ENCODE measurements at places on chromosomes 7 and 10.
A peak's percentile ranks its signal among the peaks of the same experiment; 100 is the strongest.

GRCh38 chr10:96168546-96168945 lies 38.4 kb downstream of the ZNF518A start:
- no peak for DNase-seq

DNA sequence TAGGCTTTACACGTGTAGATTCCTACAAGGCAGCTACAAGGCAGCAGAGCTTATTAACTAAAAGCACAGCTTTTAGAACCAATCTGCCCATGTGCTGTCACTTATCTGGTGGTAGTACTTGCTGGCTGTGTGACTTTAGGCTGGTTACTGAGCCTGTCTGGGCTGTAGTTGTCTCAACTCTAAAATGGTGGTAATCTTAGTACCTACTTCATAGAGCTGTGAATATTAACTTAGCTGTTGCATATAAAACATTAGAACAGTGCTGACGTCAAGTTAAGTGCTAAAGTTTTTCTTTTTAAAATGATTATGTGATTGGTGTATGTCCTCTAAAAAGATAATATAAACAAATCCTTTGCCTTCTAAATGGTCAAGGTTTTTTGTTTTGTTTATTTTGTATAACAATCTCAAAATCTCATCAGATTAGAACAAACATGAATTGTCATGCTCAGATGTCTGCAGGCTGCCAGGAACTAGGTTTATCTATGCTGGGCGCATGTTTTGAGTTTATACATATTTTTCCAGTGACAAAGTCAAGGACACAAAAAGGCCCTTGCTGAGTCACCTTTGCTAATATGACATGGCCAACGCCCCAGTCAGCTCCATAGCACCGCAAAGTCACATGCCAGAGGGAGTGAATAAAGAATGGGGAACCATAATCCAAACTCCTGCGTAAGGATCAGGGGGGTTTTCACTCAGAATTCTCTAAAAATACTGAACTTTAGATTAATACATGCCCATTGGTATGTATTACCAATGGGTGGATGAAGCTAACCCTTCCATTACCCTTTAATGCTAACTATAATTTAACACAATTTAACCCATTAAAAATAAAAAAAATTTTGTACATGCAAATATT lies 39.8 kb upstream of the ARL4A start:
- DNase-seq = peak; percentile 58

DNA sequence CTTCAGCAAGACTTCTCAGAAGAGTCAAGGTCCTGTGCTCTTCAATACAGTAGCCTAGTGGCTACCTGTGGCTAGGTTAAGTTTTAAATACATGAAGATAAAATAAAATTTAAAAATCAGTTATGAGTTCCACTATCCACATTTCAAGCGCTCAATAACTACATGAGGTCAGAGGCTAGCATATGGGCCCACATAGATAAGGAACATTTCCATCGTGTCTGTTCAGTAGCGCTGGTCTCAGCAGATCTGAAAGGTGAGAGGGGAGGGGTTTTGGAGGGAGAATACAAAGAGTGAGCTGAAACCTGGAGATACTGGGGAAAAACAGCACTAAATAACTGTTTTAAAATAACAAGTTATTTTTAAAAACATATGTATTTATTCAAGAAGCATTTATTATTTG lies 219.0 kb downstream of the TRIL start:
- no peak for DNase-seq

- no peak for DNase-seq
These were observed 94.9 kb downstream of the CCDC7 start for GRCh38 chr10:32540691-32541470.

- DNase-seq = no peak
These were observed 190.8 kb upstream of the TMEM196 start for GRCh38 chr7:19964246-19964645.

DNA sequence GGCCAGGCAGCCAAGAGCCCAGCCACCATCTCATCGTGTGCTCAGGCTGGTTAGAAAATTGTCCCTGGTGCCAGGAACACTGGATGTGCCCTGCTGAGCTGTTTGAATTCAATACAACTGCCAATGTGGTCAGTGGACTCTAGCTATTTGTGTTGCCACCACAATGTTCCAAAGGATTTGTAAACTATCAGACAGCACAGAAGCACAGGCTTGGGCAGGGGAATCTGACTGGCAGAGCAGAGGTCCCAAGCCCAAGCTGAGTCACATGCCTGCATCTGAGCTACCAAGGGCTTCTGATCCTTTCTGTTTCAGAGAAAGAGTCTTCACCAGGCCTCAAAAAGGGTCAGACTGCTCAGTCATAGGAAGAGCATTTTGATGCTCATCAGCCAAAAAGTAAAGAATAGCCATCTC lies 232.1 kb upstream of the SEMA3C start:
- DNase-seq = no peak

DNA sequence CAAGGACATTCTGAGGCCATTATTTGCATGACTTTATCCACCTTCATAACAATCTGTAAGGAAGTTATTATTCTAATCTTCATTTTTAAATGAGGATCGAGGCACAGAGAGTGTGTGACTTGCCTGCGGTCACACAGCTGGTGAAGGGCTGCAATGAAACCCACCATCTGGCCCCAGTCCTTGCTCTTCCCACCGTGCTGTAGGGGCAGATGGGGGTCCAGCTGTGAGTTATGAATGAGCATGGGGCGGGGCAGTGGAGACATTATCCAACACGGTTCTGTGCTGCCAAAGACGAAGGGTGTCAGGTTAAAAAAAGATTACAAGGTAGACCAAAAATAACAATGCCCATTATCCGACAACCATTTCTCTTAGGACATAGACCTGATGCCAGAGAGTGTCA lies 417.5 kb upstream of the MGMT start:
- DNase-seq = no peak

DNA sequence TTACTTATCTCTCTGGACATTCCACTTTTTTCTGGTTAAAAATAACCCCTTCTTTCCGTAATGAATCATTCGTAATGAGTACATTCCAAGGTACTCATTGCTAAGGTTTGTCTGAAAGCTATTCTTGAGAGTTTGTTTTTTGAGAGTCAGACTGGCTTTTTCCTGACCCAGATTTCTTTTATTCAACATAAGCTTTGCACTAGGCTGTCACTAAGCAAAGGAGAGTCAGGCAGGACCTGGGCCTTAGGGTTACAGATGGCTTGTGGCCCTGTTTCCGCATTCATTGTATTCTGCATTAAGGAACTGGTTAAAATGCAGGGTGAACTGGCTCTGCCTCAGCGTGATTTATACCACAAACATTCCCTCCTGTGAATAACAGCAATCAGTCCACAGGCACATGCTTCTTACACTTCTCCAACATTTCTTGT lies 84.1 kb downstream of the POM121L12 start:
- no peak for DNase-seq

DNA sequence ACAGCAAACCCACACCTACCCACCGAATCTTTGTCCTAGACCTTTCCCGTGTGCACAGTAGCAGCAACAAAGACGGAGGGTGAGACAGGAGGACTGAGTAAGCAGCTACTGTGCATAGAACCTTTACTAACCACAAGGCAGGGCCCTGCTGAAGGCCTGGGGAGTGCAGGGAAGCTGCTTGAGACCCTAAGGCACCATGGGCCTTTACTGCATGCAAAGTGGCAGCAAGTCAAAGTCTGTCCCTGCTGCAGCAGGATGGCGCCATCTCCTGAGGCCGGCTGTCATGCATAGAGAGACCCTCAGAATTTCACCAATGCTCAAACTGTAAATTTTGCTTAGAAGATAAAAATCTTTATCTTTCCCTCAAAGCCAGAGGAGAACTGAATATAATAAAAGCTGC lies 610.5 kb downstream of the ACTR3B start:
- DNase-seq = no peak

GRCh38 chr10:91596825-91597196 lies 36.1 kb downstream of the PPP1R3C start:
- DNase-seq = no peak

GRCh38 chr10:104113376-104113956 lies 8.5 kb upstream of the SFR1 start:
- no peak for DNase-seq

DNA sequence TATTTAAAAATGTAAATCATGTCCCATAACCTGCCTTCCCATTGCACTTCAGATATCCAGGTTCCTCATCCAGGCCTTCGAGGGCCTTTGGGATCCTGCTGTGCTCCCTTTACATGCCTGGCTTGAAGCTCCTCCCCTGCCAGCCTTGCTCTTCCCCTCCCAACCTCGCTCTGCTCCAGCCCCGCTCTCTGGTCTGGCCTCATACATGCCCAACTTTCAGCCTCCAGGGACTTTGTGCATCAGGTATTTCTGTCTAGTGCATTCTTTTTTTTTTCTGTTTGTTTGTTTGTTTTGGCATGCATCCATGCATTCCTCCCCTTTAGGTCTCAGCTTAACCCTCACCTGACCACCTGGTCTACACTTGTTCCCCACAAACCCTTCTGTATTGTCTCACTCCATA lies 160.3 kb downstream of the SNX10 start:
- no peak for DNase-seq

DNA sequence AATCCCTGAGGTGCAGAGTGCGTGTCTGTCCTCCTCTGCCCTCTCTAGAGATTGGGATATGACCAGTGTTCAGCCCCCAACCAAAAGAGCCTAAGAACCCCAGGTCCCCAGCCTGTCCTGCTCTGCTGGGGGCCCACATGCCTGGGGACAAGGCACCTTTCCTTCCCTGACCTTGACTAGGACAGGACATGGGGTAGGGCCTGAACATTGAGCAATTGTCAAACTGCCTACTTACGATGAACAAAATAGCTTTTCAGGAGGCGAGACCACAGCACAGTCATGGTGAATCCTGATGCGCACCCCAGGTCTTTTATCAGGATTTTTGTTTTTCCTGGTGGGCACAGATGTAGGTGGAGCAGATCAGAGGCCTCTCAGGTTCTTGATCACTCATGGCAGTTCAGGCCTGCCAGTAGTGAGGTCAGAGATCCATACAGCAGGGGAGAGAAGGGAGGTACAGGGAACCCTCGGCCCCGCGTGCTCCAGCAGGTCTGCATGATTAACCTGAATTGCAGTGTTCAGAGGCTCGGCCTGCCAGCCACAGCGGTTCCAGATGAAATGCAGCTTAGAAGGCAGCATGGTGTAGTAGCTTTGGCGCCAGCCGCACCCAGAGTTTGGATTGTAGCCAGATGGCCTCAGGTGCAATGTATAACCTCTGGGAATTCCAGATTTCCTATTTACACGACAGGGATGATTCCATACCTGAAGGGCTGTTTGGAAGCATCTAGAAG lies 191.3 kb downstream of the CUX1 start:
- DNase-seq = no peak

DNA sequence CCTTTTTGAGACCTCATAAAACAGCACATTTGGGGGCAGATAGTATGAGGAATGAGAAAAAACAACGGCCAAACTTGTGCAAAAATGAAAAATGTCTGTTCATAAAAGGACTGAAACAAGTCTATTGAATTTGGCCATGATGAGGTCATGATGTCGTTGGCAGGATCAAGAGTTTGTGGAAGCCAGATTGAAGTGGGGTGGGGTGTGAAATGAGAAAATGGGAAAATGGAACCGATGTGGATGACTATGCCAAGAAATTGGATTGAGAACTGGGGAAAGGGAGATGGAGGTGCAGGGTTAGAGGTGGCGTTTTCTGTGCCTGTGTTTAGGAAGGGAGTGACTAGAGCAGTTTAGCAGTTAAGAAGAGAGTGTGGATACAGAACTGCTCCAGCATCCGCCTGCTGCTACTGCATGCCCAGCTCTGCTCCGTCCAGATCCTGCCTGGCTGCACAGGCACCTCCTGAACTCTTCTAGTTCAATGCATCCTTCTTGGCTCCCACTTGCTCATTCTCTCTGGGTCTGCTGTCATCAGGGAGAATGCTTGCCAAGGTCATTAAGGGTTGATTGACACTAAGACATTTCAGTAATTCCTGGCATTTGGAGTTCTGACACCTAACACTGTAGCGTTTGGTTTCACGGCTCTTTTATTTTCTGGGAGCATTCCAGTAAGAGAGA lies 111.9 kb downstream of the GALNT17 start:
- no peak for DNase-seq

DNA sequence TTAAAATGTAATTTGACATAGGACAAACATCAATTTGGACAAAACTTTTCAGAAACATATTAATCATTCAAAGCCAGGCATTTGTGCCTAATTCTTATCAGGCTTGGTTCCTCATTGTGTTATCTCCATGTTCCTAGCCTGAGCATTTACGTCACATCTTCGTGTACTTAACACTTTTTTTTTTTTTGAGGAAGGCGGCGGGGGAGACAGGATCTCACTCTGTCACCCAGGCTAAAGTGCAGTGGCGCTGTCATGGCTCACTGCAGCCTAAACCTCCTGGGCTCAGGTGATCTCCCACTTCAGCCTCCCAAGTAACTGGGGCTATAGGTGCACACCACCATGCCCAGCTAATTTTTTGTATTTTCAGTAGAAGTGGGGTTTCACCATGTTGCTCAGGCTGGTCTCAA lies 19.8 kb downstream of the HNRNPA2B1 start:
- no peak for DNase-seq

DNA sequence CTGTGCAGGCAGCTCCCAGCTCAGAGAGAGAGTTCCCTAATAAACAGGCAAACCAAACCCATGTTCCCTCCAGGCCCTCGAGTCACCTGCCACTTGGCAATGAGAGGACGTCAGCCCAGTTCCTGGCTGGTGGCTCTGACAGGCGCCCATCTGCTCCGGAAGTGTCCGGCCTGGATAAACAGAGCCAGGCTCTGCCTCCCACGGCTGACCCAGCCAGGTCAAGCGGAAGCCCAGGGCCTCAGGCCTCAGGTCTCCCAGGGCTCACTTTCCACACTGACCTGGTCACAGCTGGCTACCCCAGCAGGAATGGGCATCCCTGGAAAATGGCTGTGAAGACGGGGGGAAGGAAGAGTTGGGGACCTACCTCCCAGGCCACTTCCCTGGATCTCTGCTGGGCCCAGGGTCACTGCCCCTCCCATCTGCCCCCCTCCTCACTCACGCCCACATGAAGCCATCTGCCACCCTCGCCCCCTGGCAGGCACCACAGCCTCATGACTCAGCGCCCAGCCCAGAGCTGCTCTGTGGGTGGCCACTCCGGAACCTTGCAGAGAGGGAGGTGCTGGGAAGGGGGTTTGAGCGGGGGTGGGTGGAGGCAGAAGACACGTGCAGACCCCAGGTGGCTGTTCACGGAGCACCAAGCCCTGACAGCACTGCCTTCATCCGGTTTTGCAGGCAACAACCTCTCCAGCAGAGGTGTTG lies 37.4 kb upstream of the DUSP5 start:
- no peak for DNase-seq

DNA sequence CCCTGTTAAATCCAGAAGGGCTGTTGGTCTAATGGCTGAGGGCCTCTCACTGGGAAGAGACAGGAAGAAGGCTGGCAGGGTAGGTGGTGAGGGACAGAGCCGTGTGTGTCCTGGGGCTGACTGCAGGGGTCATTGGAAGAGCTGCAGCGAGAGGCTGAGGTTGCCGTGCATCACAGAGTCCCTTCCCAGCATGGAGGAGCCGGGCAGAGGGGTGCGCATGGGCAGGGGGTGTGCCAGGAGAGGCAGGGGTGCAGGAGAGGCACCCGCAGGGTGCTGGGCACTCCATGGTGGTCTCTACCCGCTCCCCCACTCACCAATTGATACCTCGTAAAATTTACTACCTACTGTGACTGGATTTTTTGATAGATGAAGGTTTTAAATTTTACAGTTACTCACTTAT lies 124.3 kb downstream of the ACTR3B start:
- DNase-seq = no peak

GRCh38 chr10:124923684-124924083 lies 18.2 kb upstream of the ZRANB1 start:
- DNase-seq = no peak

GRCh38 chr7:30920021-30920583 lies 8.4 kb downstream of the AQP1 start:
- no peak for DNase-seq

GRCh38 chr7:111205251-111205650 lies 114.3 kb downstream of the LRRN3 start:
- no peak for DNase-seq
